NCI-H460 (cell line): ENCODE measurements at places on chromosomes 4 and X. TPM values are rescaled to one million over a fixed set of nuclear protein-coding genes. Genes with fewer than 3 reads are reported as not detected.

DNA sequence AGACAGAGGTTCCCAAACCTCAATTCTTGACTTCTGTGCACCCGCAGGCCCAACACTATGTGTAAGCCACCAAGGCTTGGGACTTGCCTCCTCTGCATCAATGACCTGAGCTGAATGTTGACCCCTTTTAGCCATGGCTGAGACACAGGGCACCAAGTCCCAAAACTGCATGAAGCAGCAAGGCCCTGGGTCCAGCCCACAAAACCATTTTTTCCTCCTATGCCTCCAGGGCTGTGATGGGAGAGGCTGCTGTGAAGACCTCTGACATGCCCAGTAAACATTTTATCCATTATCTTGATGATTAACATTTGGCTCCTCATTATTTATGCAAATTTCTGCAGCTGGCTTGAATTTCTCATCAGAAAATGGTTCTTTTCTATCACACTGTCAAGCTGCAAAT is 85.4 kb downstream of the ITM2A start:
- DNase-seq = no peak

DNA sequence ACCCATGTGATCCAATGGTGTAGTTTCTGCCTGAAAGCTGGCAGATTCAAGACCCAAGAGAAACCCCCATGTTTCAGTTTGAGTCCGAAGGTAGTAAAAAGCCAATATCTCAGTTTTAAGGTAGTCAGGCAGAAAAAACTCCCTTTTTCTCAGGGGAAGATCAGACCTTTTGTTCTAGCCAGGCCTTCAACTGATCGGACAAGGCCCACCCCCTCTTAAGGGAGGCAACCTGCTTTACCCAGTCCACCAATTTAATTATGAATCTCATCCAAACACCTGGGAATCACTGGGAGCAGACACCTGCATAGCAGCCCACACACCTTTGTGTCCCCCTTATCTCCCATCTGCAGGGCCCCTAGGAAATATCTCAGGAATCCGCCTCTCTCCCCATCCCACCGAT is 322.0 kb downstream of the STK32B start:
- no peak for DNase-seq

DNA sequence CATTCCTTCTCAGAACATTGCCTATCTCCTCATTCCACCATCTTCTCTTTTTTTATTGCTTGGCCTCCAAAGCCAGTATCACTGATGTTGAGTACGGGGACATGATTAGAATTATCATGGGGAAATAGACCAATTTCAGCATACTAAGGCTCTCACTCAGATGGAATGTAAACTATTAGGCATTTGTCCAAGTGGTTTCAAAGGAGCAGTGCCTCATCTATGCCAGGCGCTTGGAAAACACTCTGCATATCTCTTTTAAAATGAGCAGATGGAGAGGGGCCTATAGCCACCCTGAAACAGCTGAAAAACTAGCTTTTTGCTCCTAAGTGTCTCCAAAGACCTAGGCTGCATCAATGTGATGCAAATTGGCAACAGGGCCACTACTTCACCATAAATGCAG is 150.8 kb upstream of the DIPK2B start:
- DNase-seq = no peak

DNA sequence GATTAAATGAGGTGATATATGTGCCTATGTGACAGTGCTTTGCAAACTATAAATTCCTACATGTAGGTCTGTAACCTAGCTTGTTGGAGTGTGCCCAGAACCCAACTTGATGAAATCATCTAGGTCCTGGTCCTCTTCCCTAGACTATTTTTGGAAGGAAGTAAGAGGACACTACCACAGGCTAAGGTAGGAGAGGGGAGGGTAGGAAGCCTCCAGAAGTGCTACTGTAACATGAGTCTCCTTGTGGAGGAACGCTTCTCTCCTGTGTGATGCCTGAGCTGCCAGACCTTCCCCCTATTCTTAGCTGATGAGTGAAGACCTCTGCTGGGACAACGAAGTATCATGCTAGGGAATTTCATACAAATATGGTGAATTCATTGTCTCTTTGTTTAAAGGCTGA is 41.8 kb upstream of the IL21 start:
- no peak for DNase-seq

DNA sequence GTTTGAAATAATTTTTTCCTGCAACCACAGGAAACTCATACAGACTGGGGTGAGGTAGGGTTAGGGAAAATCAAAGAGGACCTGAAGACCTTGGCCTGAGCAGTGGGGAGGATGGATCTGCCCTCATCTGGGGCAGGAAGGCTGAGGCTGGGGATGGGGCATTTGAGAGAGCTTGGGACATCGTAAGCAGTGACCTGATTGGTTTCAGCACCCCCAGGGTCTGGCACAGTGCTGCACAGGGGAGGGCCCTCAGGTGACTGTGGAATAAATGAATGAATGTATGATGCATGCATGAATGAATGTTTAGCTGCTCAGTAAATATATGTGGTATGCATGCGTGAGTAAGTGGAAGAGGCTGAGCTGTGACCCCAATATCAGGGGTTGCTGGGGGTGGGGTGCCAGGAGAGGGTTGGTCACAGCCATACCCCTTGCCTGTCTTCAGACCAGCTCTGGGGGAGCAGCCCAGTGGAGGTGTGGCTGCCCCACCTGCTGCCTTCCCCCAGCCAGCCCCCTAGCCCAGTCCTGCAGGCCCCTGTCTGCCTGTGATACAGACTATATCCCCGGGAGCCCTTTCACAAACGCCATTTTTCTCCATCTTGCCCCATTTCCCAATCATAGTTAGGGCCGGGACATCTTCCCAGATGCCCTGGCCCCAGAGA is 11.0 kb upstream of the TNIP2 start:
- no peak for DNase-seq

DNA sequence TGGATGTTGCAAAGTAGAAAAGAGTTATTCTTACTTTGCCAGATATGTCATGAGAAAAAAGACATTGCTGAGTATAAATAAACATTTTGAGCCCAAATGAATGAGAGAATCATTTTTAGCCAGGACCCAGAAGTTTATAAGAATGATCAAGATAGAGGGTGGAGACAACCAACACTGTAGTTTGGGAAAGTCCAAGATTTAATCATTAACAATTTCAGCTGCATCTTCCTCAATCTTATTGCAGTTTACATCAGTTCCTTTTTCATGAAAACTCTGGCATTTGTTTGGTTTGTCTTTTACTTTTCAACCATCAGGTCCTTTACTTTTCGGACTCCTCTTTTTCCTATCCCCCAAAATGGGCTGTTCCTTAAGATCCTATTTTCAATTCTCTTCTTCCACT is 645.9 kb downstream of the ANKRD50 start:
- no peak for DNase-seq

- DNase-seq = no peak
These were observed 418.9 kb downstream of the CCSER1 start for GRCh38 chr4:90546114-90546513.

GRCh38 chrX:17361620-17362019 is 13.4 kb upstream of the NHS start:
- no peak for DNase-seq

DNA sequence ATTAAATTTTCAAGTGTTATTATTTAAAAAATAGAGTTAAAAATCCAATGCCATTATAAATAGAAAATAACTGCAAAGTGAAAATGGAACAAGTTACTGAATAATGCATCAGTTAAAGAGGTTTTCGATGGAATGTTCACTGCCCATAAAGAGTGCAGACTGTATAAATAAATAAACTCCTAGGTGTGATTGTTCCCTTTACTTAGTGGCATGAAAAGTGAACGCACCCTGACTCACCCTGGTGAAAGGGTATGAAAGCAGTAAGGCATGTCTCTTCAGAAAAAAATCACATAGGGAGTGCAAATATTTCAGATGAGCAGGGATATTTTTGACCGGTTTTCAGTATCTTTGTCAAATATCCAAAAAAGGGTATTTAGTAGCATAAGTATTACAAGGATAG is 387.8 kb downstream of the DCAF12L2 start:
- no peak for DNase-seq

GRCh38 chrX:48893556-48894348 is 3.8 kb downstream of the TIMM17B start:
- DNase-seq = no peak

- no peak for DNase-seq
These were observed 1.6 kb downstream of the SCARB2 start for GRCh38 chr4:76211769-76212708.

GRCh38 chr4:7101692-7102515 is 34.0 kb upstream of the GRPEL1 start:
- peak; percentile 36 for DNase-seq

GRCh38 chrX:40247382-40247781 is 149.6 kb upstream of the BCOR start:
- DNase-seq = no peak

DNA sequence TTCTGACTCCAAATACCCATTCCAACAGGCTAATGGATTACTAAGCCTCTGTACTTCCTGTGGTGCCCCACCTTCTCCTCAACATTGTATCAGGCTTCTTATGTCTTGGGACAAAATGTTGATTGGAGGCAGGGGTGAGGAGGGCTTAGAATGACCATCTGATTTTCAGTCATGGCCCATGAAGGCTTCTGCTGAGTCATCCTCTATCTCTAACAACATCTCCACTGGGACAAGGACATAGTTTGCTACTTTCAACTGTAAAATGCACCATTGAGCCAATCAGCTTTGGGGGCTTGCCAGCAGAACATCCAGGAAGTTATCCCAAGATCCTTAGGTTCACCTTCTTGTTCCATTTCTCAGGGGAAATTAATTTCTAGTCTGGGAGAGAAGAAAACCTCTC is 29.5 kb downstream of the MAGEB17 start:
- no peak for DNase-seq

DNA sequence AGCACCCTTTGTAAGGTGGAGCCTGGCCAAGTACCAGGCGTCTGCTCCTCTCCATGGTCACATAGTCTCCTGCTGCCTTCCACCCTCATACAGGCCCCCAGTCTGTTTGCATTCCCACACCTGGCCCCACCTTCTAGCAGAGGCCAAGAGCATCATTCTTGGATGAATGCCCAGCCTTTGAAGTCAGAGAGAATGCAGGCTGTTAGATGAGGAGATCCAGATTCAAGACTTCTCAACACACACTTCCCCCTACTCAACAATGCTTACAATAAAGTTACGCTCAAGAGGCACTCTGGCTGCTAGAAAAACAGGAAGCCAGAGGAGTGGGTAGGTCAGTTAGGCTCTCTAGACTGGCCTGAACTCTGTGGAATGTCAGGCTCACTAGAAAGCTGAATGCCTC is 43.3 kb downstream of the SHROOM4 start:
- no peak for DNase-seq

Gene BEND2
- total RNA-seq = not detected in 2 replicates

Gene USP46
- total RNA-seq = 10.0 and 10.9 TPM in 2 replicates

Gene EDNRA
- total RNA-seq = 0.35 TPM in 1 of 2 replicates, not detected in the other

Gene CFP
- 0.10 TPM in 1 of 2 replicates, not detected in the other for total RNA-seq

Gene RAB9B
- total RNA-seq = 0.67 and 0.98 TPM in 2 replicates

Gene SPANXA1
- total RNA-seq = not detected in 2 replicates

Gene P2RY10
- total RNA-seq = not detected in 2 replicates

Gene AR
- total RNA-seq = 8.0 and 9.7 TPM in 2 replicates

Gene PDZD4
- 1.1 and 1.4 TPM in 2 replicates for total RNA-seq

Gene TNMD
- total RNA-seq = not detected in 2 replicates

Gene RASL11B
- total RNA-seq = 0.20 and 0.35 TPM in 2 replicates
